ENCODE measurements at places on chromosomes 11 and 22. TPM values are rescaled to one million over a fixed set of nuclear protein-coding genes. Genes with fewer than 3 reads are reported as not detected.

- H3K27me3 ChIP-seq, result no peaks in the 10 kb centered on the region
- H3K4me1 ChIP-seq, result no peaks in the 10 kb centered on the region
- DNase-seq, result no peak
- H3K27ac ChIP-seq, result no peak overlapping the region
Observed at GRCh38 chr11:41328324-41328723, 131.1 kb downstream of the LRRC4C start.

The SPDYC gene
- not detected for total RNA-seq

GRCh38 chr11:79427611-79428327 lies 13.1 kb downstream of the TENM4 start:
- no peak overlapping the region for H3K4me3 ChIP-seq
- H3K36me3 ChIP-seq, result no peaks in the 10 kb centered on the region
- DNase-seq, result no peak
- no peaks in the 10 kb centered on the region for H3K27me3 ChIP-seq

GRCh38 chr11:4178813-4179662 lies 84.4 kb downstream of the RRM1 start:
- no peak overlapping the region for H3K27ac ChIP-seq
- no peaks in the 10 kb centered on the region for H3K4me1 ChIP-seq
- DNase-seq, result no peak
- H3K27me3 ChIP-seq, result no peaks in the 10 kb centered on the region

- no peaks in the 10 kb centered on the region for H3K27me3 ChIP-seq
- no peak for DNase-seq
- H3K27ac ChIP-seq, result peak overlapping the region; percentile 22
- peaks cover 8% of the 10 kb centered on the region for H3K4me1 ChIP-seq
- no peaks in the 10 kb centered on the region for H3K36me3 ChIP-seq
Observed at GRCh38 chr11:112290493-112290850, 29.8 kb upstream of the PLET1 start.

The POTEH gene
- total RNA-seq, result not detected

All from thyroid gland (tissue), 4 donors.